NCI-H187 (cell line): ENCODE measurements at places on chromosomes 16 and 17.

GRCh38 chr17:72423286-72423589, 302.4 kb downstream of the SOX9 start:
- no peak for DNase-seq

DNA sequence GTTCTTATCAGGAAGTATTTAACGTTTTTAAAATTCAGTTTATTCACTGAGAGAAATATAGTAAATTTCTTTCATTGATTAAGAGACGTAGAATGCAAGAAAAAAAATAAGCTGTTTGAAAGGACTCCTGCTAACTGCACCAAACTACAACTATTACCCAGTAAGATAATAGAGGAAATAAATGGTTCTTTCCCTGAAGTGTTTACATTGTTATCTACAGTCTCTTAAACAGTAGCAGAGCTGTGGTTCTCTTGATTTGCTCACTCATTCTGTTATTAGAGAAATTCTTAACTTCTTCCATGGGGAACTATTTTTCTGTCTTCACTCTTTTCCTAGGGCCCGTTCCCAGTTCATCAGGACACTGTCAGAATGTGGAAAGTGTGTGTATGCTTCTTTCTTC, 973.0 kb downstream of the KCNJ2 start:
- no peak for DNase-seq

DNA sequence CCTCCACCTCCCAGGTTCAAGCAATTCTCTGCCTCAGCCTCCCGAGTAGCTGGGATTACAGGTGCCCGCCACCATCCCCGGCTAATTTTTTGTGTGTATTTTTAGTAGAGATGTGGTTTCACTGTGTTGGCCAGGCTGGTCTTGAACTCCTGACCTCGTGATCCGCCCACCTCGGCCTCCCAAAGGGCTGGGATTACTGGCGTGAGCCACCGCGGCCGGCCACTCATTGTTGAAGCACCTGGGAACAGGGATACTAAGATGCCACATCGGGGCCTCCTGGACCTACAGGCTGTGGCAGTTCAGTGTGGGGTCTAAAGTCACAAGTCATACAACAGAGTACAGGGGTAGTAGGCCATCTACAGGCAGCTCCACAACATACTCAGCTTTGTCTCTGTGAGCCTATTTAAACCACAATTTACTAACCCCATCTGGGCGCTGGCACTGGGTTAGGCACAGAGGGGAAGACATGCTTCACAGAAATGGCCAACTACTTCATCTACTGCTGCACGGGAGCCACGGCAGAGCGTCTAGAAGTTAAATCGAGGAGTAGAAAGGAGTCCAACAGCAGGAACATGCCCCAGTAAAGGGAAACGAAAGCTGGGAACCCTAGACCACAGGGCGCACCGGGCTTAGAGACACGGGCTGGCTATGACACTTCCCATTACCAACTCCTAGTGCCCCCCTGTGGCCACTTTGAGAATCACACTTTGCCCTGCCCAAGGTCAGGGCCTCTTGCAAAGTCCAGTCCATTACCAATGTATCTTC, 4.3 kb downstream of the VAMP2 start:
- peak; percentile 3 for DNase-seq

- no peak for DNase-seq
Measured at GRCh38 chr17:9230346-9230745, 209.0 kb downstream of the NTN1 start.

GRCh38 chr17:35491417-35491816, 42.9 kb upstream of the SLFN13 start:
- no peak for DNase-seq

DNA sequence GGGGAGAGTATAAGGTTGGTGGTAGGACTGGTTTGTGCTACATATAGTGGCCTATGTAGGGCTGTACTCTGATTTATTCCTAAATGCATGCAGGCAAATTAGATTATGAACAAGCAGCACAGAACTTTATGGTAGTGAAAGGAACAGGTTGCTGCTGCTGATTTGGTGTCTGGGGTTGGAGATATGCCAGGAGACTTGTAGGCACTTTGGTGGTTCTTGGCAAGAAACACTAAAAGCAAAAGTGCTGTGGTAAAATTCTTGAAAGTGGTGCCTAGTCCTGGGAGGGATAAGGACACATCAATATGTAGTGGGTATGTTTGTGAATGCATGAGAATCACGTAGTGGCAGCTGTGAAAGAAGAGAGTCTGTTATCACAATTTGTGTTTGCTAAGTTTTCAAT, 2126.0 kb downstream of the TP53TG3F start:
- DNase-seq: no peak

DNA sequence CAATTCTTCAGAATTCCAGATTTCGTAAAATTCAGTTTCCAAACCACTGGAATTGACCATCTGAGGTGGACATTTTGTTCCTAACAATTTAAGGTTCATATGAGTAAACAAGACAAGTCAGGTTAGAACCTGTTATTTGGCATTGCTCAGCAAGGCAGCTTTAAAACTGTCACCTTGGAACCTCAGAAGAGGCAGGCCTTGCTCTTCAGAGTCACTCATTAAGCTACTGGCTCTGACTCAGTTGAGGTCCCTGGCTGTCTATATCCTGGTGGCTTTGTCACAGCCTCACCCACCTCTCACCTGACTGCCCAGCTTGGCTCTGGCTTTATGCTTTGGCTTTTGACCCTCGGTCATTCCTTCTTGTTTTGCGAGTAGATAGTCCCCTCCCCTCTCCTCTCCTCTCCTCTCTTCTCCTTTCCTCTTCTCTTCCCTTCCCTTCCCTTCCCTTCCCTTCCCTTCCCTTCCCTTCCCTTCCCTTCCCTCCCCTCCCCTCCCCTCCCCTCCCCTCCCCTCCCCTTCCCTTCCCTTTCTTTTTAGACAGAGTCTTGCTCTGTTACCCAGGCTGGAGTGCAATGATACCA, 238.4 kb downstream of the SHISA9 start:
- DNase-seq: no peak

GRCh38 chr17:13797863-13798262, 196.1 kb upstream of the HS3ST3A1 start:
- DNase-seq: no peak

DNA sequence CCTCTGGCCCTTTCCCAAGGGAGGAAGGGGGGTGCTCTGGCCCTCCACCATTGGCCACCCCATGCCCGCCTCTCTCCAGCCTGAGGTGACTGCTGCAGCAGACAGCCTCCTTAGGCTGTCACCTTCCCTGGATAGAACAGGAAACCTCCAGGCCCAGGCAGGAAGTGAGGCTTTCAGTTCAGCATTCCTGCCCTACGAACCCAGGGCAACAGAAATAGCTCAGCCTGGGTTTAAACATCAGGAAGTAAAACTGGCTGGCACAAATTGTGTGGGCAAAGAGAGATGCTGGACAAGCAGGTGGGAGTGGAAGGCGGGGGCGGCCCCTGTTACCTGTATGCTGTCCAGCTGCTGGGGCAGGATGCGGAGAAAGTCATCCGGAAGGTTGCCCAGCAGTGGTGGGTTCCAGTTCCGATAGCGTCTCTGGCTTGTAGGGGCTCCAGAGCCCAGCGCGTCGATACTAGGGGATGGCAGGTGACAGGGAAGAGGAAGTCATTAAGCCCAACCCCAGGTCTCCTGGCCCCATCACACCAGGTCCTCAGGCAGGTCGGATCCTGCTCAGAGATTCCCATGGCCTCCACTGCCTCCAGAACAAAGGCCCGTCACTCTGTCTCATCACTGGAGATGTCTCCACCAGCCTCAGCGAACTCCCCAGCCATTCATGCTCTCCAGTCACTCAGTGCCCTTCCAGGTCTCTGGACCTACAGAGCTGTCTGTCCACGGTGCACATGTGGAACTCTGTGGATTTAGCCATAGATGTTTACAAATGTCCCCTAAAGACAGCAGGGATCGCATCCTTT, 23.6 kb upstream of the MRPS23 start:
- DNase-seq: no peak

GRCh38 chr16:8611886-8612600, 9.5 kb upstream of the METTL22 start:
- DNase-seq: no peak

DNA sequence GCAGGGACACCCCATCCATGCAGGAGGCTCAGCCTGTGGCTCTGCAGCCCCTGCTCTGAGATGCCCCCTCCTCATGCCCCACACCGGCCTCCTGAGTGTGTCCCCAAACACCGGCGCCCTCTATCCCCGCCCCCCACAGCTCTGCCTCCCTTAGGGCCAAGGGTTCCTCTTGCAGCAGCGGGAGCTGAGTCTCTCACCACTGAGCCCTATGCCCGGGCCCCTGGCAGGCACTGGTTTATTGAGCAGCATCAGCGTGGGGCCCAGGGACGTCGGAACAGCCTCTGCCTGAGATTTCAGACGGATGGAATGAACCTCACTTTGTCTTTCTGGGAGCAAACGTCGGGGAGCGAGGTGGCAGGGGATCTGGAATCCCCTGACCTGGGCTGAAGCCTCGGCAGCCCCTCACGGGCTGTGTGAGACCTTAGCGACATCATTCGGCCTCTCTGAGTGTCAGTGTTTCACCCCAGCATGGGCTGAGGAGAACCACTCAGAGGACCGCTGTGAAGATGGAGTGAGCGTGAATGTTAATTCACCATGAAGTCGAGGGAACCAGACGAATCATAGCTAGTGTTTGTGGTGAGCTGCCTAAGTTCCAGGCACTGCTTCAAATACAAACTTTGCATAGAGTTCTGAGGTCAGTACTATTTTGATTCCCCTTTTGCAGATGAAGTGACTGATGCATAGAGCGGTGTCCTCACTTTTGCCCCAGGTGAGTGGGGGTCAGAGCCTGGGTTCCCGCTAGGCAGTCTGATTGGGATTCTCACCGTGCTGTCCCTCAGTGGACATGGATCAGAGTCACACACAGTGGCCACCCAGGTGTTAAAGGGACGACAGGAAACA, 5.3 kb upstream of the C16orf74 start:
- no peak for DNase-seq

- no peak for DNase-seq
Measured at GRCh38 chr17:81018044-81018802, 16.7 kb upstream of the BAIAP2 start.

DNA sequence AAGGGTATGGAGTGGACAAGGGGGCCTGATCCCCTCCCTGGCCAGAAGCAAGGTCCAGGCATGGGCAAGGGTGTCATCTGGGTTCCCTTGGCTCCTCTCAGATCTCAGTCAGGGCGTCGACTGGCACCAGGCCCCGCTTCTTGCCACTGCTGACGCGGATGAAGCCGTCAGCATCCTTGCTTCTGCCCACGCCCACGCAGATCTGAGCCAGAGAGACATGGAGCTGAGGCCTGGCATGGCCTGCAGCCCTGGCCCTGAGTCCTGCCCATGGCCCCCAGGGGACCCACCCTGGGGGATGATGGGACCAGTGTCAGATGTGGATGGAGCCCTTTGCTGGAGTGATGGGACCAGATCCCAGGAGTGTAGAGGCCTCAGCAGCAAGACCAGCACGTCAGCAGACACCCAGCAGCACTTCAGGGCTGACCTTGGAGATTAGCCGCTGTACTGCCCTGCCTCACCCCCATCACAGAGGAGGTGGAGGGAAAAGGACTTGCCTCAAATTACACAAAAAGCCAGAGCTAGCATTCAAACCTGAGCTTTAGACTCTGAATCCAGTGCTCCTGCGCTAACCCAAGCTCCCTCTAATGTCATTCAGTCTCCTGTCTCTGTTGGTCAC, 12.2 kb downstream of the RPL19 start:
- DNase-seq: no peak

GRCh38 chr16:85532147-85532546, 81.0 kb upstream of the GSE1 start:
- no peak for DNase-seq

DNA sequence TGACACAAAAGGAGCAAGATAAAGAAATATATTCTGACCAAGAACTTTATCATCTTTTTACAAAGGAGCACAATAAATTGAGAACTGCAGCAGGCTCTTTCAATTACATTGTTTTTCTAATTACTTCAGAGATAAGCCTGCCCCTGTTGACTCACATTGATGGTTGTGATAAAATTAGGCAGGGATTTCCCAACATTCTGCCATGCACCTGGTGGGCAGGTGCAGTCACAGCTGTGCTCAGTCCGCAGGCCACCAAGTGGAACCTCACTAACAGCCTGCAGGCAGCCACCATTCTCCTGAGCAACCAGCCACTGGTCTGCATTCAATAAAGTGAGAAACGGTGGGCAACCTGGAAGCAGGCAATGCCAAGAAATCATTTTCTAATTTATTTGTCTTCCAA, 5.1 kb downstream of the FANCA start:
- no peak for DNase-seq

DNA sequence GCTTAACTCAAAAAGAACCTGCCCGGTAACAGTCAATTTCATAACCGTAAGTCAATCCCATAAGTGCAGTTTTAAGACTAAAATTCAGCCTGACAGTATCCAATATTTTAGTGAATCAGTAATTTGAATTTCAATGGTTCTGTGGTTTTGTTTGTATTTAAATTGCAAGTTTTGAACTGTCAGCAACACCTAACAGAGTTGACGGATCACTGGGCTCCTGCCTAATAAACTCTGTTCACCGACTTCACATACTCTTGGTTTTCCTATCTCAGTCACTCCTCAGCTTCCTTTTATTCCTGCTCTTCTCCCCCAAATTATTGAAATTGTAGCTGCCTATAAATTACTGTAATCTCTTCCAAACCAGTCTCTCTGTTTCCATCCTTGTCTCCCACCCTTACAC, 12.5 kb downstream of the SIAH1 start:
- no peak for DNase-seq

- DNase-seq: no peak
Measured at GRCh38 chr17:2388683-2389055, 12.2 kb downstream of the MNT start.

GRCh38 chr16:80743772-80744171, 60.6 kb downstream of the CDYL2 start:
- DNase-seq: no peak

DNA sequence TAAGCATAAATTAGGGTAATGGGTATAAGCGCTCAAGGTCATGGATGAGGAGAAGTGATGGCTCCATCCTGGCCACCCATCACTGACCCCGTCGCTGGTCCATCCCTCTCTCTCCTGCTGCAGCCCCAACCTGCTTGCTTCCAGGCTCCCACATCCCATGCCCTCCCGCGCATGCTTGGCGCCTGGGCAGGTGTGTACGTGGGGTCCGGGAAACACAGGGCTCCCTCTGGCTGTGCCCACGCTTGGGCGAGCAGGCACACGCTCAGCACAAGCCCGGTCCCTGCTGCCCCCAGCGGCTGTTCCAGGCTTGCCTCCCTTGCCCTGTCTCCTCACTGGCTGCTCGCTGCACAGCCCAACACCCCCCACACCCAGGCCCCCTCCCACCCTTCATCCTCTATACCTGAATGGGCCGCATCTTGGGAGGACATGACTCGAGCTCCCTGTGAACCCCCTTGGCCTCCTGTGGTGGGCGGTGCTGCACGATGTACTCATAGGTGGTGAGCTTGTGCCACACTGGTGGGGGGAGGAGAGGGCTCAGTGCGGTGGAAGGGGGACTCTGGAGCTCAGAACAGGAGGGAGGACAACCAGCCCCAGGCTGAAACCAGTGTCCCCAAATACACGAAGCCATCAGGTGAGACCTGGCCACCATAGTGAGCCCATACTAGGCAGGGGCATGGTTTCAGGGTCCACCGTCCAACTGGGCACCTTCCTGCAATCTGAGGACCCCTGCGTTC, 4.7 kb upstream of the TPPP3 start:
- DNase-seq: no peak

DNA sequence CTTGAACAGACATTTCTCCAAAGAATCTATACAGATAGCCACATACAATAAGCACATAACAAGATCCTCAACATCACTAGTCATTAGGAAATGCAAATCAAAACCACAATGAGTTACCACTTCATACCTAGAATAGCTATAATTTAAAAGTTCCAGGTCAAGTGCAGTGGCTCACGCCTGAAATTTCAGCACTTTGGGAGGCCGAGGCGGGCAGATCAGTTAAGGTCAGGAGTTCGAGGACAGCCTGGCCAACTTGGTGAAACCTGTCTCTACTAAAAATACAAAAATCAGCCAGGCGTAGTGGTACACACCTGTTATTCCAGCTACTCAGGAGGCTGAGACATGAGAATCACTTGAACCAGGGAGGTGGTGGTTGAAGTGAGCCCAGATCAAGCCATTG, 19.9 kb downstream of the RANBP10 start:
- no peak for DNase-seq
